ENCODE measurements at places on chromosomes 12 and 14.

DNA sequence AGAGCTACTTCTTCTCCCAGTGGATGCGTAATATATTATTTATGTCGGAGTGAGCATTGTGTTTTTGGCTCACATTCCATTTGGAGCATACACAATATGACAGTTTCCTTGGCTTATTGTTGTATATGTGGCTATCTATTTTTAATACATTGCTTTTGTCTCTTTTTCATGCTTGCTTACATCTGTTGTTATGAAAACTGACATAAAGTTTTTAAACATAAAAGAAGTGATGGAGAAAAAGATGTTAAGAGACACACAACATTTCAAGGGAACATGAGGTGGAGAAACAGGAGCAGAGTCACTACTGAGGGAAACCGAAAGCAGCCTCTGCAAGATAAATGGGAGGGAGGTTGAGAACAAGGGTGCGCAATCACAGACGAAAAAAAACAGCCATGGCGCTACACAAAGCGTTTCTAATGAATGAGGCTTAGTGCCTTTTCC is 228.4 kb upstream of the NPAS3 start:
- DNase-seq: no peak

DNA sequence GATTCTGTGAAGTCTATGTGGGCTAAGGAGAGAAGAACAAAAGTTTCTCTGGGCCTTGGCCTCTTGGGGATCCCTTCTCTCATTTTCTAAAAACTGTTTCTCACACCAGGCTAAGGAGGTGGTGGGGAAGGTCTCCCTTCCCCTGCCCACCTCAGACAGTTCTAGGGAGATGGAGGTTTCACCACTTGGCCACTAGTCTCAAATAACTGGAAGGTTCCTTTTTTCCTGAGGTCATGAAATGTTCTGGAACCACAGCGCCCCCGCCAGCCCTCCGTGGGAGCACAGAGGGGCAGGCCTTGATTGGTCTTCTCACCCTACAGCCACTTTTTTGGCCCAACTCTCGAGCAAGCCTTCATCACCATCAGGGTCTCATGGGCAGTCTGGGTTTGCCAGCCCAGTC is 12.6 kb downstream of the C12orf43 start:
- no peak for DNase-seq

- DNase-seq: no peak
These were observed 90.3 kb downstream of the PELI2 start for GRCh38 chr14:56208520-56208919.

DNA sequence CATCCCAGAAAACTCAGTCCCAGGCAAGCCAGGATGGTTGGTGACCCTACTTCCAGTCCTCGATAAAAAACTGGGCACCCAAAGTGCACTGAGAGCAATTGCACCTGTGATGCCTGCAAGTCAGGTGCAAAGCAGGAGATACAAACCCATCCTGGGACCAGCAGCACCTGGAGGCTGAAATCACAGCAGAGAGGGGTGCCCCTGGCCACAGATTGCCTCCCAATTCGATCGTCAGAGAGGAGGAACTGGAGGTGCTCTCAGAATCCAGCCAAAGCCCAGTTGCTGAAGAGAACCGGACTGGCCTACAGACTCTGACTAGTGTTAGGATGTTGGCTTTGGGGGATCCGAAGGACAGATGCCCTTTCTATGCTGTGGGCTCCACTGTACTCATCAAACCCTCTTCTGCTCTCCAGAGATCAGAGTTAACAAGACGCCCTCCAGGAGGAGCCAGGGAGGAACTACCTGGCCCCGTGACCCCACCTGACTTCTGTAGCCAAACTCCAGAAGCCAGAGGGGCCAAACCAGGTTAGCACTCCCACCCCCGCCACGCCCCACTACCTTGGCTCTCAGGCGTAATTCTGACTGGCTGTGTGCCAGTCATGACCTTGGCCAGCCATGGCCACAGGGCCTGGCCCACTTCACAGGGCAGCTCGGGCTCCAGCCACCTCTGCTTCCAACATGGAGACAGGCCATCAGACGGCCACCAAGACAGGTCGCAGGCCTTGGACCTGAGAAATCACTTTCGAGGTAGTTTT is 284.5 kb upstream of the RTL1 start:
- no peak for DNase-seq

GRCh38 chr12:39587225-39587624 is 32.4 kb downstream of the ABCD2 start:
- DNase-seq: no peak

- no peak for DNase-seq
These were observed 132.1 kb upstream of the BTG1 start for GRCh38 chr12:92277795-92278194.

GRCh38 chr12:19144985-19145384 is 15.5 kb downstream of the PLEKHA5 start:
- no peak for DNase-seq

GRCh38 chr12:68633614-68634558 is 23.2 kb downstream of the RAP1B start:
- DNase-seq: no peak

DNA sequence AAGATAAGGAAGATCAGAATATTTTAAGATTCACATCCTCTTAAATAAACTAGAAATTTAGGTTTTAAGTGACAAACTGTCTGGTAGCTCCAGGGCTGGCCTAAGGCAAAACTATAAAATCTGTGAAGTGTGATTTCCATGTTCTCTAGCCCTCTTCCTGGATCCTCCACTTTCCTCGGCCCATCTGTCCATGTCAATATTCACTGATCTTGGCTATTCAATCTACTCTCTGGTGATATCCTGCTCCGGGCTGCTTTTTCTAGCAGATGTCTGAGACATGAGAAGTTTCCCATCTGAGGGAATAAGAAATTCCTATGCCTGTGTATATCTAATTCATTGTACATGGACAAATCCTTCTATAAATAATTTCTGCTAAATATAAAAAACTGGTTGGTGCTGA is 500.4 kb downstream of the GALC start:
- no peak for DNase-seq

DNA sequence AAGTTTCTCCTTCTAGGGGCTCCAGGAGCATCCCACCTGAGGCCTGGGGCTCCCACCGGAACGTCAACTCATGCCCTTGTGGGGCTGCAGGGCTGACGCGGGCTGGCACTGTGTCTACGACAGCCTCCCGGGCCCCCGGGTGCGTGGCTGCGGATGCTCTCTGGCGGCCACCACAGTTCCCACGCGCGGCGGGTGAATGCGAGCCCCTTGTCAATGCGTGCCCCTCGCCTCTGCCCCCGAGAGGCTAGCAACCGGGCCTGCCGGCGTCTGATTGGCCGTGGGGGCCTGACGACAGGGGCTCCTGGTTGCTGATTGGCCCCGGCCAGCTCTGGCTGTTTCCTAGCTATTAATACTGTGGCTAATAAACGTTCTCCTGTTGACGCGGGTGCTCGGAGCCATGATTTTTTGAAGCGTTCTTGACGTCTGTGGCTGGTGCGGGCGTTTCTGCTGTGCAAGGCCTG is 1.8 kb upstream of the MEG3 start:
- DNase-seq: no peak

- no peak for DNase-seq
These were observed 165.9 kb downstream of the ETV6 start for GRCh38 chr12:11815397-11815796.

DNA sequence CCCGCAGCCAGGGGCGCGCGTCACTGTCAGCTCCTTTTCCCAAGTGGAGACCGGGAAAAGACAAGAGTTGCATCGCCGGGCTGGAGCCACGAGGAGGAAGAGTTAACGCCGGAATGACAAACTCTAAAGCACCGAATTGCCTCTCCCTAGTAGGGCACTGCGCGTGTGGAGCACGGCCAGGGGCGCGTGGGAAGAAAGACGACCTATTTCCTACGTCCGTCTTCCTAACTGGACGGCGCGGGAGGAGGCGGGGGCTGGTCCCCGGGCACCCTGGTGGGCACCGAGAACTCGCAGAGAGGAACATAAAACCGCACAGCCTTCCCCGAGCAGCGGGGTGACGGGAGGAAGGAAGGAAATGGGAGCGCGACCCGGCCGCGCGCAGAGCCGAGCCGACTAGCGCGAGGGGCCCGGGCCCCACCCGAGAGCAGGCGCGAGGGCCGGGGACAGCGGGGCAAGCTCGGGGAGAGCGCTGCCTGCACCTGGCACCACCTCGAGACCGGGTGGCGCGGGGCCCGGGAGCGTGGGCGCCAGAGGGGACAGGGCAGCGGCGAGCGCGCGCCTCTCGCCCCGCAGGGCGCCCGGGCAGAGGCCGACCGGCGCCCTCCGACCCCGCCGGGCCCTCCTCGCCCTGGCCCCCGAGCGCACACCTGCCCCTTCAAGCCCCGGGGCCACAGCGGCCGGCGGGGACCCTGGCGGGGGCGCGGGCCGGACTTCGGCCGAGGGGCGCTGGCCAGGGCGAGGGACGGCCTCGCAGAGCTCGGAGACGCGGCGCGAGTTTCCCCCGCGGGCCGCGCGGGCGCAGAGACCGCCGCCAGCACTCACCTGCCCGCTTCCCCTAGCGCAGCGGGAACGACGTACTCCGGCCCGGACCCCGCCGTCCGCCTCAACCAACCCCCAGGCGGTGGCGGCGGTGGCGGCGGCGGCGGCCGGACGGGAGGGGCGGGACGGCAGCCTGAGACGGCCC is at the start of gene SETD3:
Gene SETD3, minus strand, starts transcription at position 954 of the 964 bp plus-strand sequence. CDS start 15,054 bp downstream, outside the sequence.
- DNase-seq: no peak

- DNase-seq: no peak
These were observed 46.1 kb downstream of the TMTC3 start for GRCh38 chr12:88188180-88188579.

- no peak for DNase-seq
These were observed 24.8 kb downstream of the KCNA1 start for GRCh38 chr12:4934407-4935035.

DNA sequence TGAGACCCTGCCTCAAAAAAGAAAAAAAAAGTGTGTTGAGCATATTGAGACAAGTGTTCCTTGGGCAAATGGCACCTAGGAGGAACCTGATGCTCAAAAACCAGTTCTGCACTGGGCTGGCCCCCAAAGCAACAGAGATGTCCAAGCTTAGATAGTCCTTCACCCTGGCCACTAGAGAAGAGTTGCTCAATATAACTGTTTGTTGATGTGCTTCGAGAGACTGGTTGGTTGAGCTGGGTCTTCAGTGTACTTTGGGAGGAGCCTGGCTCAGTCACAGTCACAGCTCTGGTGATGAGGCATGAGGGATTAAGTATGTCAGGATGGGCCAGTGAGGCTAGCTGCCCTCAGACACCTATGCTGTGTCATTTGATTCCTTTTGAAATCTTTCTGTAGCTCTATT is 38.0 kb downstream of the SLC2A14 start:
- no peak for DNase-seq

DNA sequence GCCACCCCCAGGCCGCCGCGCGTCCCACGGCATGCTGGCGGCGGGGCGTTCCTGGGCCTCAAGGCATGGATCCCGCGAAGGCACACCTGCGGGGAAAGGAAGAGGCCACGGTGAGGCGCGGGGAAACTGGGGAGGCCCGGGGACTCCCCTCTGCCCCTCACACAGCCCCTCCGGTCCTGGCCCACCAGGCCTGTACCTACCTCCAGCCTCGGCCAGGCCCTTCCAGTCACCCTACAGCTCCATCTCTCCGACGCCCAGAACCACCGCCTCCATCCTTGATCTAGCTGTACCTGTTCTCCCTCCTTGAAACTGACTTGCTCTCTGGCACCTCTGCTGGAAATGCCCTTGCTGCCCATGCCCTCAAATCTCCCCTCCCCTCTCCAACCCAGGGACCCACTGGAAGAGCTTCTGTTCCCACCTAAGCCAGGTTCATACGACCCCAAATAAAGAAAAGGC is 1.7 kb downstream of the ANKRD9 start:
- no peak for DNase-seq

DNA sequence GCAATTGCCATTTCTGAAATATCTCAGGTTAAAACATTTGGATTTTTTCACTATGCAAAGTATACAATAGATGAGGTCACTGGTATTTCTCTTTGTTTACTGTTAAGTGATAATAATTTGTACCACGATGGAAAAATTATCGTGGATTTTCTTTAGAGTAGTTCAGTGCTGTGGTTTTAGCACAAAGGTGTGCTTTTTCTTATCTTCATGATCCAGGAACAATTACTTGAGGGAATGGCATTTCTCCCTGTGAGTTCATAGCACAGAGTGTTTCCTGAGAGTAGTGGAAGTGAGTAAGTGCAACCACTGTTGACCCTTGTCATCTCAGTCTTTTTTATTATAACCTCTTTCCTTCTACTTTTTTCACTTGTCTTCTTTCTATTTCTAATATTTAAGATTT is 86.8 kb downstream of the FGD4 start:
- DNase-seq: no peak

- no peak for DNase-seq
These were observed 12.0 kb upstream of the PIP4K2C start for GRCh38 chr12:57579011-57579410.

DNA sequence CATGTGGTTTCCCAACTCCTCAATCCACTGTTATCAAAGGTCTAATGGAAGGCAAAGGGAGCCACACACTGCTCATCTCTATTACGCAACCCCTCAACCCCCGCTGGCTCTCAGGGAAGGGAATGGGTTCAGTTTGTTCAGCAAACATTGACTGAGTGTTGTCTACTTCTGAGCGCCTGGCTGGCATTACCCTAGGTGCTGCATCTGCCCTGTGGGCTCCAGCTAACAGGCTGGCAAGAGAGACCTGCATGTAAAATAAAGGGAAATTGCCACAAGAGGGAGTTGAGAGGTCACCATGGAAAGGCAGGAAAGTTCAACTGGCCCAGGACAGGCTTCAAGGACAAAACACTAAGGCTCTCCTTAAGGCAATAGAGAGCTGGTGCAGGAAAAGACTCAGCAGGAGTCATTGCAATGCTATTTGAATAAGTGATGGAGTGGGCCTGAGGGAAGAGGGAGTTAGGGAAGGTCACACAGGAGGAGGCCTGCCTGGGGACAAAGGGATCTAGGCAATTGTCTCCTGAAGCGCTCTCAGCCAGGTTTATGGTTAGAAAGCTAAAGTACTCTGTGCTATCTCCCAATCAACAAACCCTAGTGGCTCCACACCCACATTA is 5.5 kb upstream of the ZNF740 start:
- no peak for DNase-seq

- no peak for DNase-seq
These were observed 14.2 kb upstream of the WDR20 start for GRCh38 chr14:102125546-102125945.

- no peak for DNase-seq
These were observed 1188.2 kb upstream of the TMEM132C start for GRCh38 chr12:127078577-127079350.

- no peak for DNase-seq
These were observed 17.4 kb upstream of the GCH1 start for GRCh38 chr14:54920052-54920451.

DNA sequence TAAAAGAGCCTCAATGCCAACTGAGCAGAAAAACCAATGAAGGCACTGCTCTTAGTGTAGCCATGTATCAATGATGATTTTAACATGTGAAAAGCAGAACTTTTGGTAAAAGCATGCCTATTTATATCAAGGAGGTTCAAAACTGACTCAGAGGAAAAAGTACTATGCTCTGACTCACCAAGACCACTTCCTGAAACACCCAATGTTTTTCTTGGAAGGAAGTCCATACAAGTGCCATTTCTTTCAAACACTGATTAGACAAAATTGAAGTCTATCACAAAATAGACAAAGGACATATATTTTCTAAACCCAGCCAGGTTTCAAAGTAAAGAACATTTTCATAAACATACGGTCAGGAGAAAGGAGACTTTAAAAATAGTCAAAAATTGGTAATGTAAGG is 88.6 kb downstream of the EPS8 start:
- DNase-seq: no peak

- DNase-seq: peak; percentile 65
These were observed 26.1 kb upstream of the UBC start for GRCh38 chr12:124940393-124941169.
